ENCODE measurements at places on chromosomes 16 and 17. TPM values are rescaled to one million over a fixed set of nuclear protein-coding genes. Genes with fewer than 3 reads are reported as not detected.

Gene AATF
- total RNA-seq: 33.5 TPM

Gene B4GALNT2
- total RNA-seq: not detected

Gene PABPN1L
- total RNA-seq: not detected

Gene HLF
- total RNA-seq: under 0.01 TPM

Gene SOX8
- total RNA-seq: 0.40 TPM

Gene HBM
- total RNA-seq: not detected

Gene KRTAP4-3
- total RNA-seq: not detected

Gene ZNF469
- total RNA-seq: 2.7 TPM

Measured in thoracic aorta endothelial cell (primary cell).